Psoas muscle (tissue), 8 donors: ENCODE measurements at places on chromosomes 1 and 21. TPM values are rescaled to one million over a fixed set of nuclear protein-coding genes. Genes with fewer than 3 reads are reported as not detected.

CLCA4 gene
- not detected for polyA plus RNA-seq

TNFRSF4 gene
- polyA plus RNA-seq, result 3.8 TPM

COL11A1 gene
- not detected for polyA plus RNA-seq

GRCh38 chr1:178188306-178188705 is 94.4 kb downstream of the RASAL2 start:
- no peak for DNase-seq

DNA sequence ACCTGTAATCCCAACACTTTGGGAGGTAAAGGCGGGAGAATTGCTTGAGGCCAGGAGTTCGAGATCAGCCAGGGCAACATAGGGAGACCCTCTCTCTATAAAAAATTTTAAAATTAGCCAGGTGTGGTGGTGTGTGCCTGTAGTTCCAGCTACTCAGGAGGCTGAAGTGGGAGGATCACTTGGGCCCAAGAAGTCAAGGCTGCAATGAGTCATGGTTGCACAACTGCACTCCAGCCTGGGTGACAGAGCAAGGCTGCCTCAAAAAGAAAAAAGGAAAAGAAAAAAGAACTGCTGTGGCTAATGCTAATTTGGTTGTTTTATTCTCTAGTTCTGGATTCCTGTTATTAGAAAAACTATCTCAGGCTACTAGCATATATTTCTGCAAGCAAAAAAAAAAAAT is 29.8 kb downstream of the DBT start:
- DNase-seq, result no peak

DNA sequence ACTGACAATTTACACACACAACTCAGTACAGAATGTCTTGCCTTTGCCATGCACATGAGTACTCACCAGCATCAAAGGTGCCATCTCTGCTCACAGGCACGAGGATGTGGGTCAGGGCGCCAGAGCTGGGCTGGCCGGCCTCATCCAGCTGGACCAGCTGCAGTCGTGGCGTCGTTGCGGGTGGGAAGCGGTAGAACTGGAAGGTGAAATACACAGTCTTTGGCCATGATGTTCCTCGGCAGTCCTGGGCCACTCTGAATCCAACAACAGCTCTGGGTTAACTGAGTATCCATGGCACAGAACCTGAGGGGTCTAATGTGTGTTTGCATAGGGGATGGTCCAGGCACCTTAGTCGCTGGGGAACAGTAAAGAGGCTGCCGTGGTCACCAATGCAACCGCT is 87.7 kb downstream of the NPHP4 start:
- no peak for DNase-seq

- no peak for DNase-seq
Observed at GRCh38 chr1:200359610-200360163, 50.1 kb downstream of the ZNF281 start.

GRCh38 chr1:11691928-11692711 is 610 bp downstream of the DRAXIN start:
- no peak for DNase-seq
